ENCODE measurements at places on chromosomes 3 and 15.

DNA sequence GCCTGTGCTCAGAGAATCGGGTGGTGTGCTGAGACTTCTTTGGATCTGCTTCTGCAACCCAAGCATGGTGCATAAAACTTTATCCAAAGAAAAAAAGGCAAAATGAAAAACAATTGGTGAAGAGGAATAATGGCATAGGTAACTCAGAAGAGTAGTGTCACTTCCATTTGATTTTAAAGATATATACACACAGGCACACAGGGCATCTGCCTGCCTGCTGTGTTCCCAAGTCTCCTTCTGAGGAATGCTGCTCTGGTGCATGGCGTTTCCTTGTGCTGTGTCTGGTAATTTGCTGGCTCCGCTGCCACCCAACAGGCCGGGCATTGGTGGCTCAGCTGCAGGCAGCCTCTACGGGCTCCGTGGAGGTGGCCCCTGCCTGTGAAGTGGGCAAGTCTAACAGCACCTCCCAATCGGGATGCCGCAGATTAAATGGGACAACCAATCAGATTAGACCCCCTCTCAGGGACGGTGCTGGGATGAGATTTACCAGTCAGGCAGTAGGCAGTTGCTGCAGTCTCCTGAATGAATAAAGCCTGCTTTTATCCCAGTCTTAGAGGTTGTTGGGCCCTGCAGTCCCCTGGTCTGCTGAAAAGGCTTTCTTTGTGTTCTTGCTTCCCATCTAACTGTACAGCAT, 253.7 kb upstream of the RASGRP1 start:
- DNase-seq = no peak

GRCh38 chr3:114565216-114565615, 271.4 kb downstream of the TIGIT start:
- DNase-seq = no peak

DNA sequence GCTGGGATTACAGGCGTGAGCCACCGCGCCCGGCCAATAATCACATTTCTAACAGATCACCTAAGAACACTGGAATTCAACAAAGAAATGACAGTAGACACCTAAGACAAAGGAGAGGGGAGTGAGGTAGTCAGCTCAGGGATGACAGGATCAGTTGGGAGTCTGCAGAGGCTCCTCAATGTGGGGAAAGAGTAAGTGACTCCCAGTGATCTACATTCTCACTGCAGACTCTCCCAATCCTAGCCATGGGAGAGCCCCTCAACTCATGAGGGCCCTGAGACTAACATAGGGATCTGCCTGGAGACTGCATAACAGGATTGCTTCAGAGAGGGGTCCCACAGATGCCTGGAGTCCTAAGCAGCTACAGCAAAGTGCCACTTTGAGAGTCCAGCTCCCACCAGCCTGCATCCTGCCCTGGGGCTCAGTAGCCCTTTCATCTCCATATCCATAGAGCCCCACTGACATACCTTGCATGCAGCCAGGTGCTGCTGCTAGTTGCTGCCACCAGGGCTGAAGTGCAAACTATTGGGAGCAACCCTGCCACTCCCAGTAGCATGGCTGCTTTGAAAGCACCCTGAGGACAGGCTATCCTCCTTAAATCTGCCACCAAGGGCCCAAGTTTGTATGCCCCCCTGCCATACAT, 21.8 kb upstream of the PFN2 start:
- no peak for DNase-seq

- no peak for DNase-seq
Measured at GRCh38 chr3:141124715-141125114, 73.6 kb downstream of the SPSB4 start.

DNA sequence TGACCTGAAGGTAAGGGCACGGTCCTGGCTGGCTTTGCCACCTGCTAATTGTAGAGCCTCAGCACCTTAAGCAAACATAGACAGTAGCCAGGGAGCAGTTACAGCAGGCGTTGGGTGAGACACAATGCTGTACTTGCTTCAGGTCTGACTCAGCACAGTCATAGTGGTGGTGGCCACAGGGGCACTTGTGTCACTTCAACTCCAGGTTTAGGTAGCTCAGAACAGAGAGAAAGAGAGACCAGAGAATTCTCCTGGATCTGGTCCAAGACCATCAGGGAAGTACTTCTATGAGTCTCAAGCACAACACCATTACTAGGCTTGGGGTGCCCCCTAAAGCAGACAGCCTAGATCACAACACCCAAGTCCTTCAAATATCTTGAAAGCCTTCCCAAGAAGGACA, 204.4 kb downstream of the OTOL1 start:
- DNase-seq = no peak

GRCh38 chr3:173584093-173584837, 186.7 kb downstream of the NLGN1 start:
- peak; percentile 50 for DNase-seq

GRCh38 chr3:64399205-64399800, 174.0 kb upstream of the PRICKLE2 start:
- DNase-seq = no peak

- no peak for DNase-seq
Measured at GRCh38 chr3:54056521-54056920, 65.8 kb upstream of the CACNA2D3 start.

- DNase-seq = no peak
Measured at GRCh38 chr3:15307580-15307979, 24.8 kb downstream of the SH3BP5 start.

DNA sequence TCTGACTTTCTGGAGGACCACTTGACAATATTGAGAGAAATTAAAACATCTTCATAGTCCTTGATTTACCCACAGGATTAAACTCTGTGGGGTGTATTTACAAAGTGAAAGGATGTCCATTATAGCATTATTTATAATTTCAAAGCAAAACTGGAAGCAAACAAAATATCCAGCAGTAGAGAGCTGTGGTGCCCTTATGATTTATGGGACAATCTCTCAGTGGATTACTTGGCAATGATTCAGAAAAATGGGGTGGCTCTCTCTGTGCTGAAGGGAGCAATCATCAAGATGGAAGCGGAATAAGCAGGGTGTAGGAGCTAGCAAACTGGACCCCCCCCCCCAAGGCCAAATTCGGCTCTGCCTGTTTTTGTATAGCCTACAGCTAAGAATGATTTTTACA, 9.0 kb downstream of the PPCDC start:
- no peak for DNase-seq

GRCh38 chr15:85100186-85100937, 118.7 kb downstream of the PDE8A start:
- no peak for DNase-seq

- no peak for DNase-seq
Measured at GRCh38 chr3:8856721-8857120, 87.3 kb upstream of the OXTR start.

DNA sequence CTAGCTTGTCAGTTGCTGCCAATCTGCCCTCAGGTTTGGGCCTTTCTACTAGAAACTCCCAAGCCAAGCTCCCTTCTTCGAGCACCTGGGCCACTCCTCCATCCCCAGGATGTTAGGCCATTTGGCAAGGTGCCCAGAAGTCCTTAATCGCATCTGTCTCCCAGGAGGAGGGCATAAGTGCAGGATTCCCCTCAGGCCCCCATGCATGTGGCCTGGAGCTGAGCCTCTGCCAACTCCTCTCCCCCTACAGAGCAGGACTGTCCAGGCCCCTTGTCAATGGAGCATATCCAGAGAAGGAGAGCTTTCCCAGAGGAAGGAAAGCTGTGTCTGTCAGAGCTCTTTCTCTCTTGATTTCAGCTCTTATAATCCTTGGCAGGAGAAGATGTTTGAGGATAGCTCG, 182.6 kb upstream of the ROPN1 start:
- DNase-seq = no peak

GRCh38 chr15:101489599-101490407, at the start of gene PCSK6:
Gene PCSK6, minus strand, starts transcription at chr15:101489707. Its CDS starts 37 bp downstream, at chr15:101489670.
- DNase-seq = peak; percentile 77

DNA sequence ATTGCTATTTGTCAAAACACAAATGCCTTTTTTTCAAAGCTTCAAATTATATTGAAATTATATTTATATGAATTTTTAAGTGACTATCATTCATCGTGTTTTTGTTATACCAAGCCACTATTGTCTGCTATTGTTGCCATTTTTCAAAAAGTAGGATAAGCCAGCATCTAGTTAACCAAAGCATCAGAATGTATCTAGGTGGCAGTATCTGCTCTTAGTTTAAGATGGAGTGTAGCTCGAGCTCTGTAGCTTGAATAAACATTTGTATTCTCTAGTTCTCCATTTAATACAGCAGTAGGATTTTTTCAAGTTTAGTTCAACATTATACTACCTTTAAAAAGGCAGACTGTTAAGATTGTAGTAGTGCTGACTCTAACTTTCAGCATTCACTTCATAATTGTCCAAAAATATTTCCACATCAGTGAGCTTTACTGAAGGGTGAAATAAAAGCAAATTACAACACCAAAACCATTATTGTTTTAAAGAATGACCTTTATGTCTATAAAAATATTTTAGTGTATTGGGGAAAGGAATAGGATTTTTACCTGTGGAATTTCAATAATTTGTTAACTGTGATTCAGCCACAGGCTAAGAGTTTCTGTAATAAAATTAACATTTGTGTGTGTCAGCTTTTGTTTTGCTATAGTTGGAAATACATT, 19.6 kb upstream of the C15orf61 start:
- no peak for DNase-seq

- no peak for DNase-seq
Measured at GRCh38 chr15:84847382-84847781, 30.2 kb downstream of the ALPK3 start.

GRCh38 chr3:141382571-141382970, 14.3 kb downstream of the ZBTB38 start:
- DNase-seq = no peak

- DNase-seq = no peak
Measured at GRCh38 chr15:60326824-60327654, 70.7 kb downstream of the ANXA2 start.

DNA sequence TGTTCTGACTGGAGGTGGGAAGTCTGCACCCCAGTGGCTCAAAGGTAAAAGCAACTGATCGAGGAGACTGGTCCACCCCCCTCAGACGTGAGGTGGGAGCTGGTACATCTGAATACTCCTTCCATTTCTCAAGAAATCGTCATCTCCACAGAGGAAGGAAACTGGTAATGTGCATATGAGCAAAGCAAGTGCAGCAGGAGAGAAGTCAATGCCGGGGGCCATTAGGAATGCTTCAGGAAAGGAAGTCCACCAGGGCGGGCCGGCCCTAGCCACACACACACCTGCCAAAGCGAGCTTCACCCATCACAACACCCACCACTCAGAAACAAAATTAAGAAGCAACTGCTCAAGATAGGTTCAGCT, 8.5 kb downstream of the TBC1D2B start:
- no peak for DNase-seq

GRCh38 chr3:46629551-46630517, 17.5 kb downstream of the FAM240A start:
- peak; percentile 76 for DNase-seq

DNA sequence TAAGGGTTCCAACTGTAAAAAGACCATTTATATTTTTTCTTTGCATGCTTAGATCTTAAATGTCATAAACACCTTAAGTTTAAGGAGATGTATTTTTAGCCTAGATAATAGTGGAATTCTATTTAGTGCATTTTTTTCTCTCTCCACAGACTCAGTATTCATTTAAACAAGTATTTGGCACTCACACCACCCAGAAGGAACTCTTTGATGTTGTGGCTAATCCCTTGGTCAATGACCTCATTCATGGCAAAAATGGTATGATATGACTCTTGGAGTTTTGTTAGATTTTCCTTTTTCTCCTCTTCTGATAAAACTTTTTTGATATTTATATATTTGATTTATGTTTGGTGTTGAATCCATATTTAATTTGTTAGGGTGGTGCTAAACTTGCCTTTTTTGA, 7.3 kb downstream of the KIF23 start:
- no peak for DNase-seq

DNA sequence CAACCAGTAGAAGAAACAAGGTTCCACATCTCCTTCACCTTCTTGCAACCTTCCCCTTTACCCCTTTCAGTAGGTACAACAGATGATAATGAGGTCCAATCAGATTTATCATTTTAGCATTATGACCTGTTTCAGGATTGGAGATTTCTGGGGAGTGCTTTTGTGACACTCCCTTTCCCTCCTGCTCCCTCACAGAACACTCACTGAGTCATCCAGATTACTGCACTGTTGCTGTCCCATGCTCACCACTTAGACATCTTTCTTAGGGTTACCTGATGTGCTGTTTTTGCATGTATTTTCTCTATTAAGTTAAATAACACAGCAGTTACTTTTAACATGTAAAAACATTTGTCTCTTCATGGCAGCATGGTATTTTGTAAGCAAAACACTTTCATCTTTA, 118.5 kb downstream of the MFSD1 start:
- DNase-seq = no peak

- DNase-seq = peak; percentile 76
Measured at GRCh38 chr3:52222319-52223221, 2.9 kb downstream of the TLR9 start.

DNA sequence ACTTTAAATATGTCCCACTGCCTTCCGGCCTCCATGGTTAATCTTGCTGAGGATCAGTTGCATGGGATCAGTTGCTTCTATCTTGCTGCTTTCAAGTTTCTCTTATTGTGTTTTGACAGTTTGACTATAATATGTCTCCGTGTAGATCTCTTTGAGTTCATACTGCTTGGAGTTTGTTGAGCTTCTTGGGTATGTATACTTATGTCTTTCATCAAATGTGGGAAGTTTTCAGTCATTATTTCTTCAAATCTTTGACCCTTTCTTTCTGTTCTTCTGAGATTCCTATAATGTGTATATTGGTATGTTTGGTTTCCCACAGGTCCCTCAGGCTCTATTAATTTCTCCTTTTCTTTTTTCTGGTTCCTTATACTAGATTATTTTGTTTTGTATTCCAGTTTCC, 30.8 kb downstream of the PCCB start:
- DNase-seq = no peak

DNA sequence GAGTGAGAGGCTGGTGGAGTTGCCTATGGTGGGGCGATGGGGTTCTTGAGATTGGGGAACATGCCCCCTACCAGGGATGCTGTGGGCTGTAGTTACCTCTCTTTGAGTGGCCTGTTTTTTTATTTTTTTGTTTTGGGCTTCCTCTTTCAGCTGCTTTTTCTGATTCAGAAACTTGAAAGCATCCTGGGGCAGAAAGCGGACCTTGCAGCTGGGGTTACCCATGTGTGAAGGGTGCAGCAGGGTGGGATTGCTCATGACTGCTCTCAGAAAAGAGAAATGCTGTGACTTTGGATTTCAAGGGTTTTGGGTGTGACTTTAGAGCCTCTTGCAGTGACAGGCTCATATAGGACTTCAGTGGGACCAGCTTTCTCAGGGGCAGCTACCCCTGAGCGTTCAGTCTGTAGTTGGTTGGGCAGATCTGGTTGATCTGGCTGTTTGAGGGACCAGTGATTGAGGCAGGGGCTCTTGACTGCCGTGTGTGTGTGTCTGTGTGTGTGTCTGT, 1.8 kb downstream of the LIMD1 start:
- DNase-seq = no peak

DNA sequence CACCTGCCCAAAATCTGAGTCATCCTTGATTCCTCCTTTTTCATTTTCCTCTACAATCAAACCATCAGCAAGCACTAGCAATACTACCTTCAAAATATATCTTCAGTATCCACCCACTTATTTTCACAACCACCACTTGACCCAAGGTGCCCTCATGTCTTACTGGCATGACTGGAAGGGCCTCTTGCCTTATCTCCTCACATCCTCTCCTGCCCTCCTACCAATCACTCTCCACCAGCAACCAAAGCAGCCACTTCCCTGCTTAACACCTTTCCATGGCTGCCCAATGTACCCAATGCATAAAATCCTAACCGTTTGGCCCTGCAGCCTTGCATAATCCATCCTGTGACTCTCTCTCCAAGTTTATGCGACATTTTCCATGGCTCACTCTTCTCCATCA, 76.0 kb downstream of the MTHFS start:
- no peak for DNase-seq

- DNase-seq = no peak
Measured at GRCh38 chr3:162719684-162720341, 1223.2 kb downstream of the OTOL1 start.
